Esophagus mucosa (tissue), 1 donor: ENCODE measurements at places on chromosomes 6 and 20.

GRCh38 chr20:62357681-62358080 lies 9.4 kb downstream of the LAMA5 start:
- ATAC-seq: no peak

DNA sequence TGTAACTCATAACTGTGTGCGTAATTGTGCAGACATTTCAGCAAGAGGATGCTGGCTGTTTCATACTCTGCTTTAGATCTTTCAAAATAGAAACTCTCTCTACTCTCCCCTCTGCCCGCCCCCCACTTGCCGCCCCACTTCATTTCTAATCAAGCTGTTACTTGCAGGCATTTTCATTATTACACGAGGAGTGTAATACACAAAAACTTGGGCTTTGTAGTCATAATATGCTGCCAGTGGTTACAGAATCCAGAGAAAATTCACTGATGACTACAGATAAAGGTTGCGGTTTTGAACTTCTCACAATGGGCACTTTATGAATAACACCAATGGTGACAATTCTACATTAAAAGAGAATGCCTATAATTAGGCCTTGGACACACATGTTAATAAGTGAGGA lies 194.0 kb upstream of the POU3F2 start:
- no peak for ATAC-seq

- ATAC-seq: no peak
Observed at GRCh38 chr20:23631981-23632710, 5.6 kb downstream of the CST3 start.

GRCh38 chr20:41738604-41739206 lies 120.5 kb upstream of the CHD6 start:
- peak; percentile 64 for ATAC-seq

DNA sequence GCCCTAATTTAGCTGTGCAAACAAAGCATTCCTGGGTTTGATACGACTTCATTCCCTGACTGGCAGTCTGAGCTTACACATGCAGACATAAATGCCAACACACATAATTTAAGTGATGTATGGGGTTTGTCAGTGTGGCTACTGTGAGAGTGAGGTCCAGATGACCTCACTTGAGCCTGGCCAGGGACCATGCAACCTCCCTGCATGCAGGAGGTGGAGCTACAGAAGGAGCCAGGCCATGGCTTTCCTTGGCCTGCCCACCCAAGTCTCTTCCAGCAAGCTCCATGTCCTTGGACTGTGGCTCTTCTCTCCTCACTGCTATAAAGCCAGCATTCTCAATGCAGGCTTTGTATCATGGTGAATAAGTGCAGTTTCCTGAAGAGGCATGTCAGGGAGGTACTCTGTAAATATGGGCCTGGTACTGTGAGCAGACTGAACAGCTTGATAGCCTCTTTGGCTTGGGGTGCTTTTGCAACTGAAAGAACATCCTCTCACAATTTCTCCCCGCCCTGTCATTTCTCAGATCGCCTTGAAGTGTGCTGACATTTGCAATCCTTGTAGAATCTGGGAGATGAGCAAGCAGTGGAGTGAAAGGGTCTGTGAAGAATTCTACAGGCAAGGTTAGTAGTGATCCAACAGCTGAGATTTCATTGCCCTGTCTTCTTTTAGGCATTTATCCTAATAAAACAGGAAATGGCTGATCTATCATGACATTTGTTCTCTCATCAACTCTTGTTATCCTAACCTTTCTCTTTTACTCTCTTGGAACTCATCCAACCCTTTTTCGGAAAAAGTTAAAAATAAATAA lies 69.2 kb downstream of the MTFR2 start:
- no peak for ATAC-seq

GRCh38 chr6:42222448-42222847 lies 4.8 kb upstream of the MRPS10 start:
- ATAC-seq: no peak

GRCh38 chr20:41671143-41671542 lies 53.0 kb upstream of the CHD6 start:
- ATAC-seq: no peak

DNA sequence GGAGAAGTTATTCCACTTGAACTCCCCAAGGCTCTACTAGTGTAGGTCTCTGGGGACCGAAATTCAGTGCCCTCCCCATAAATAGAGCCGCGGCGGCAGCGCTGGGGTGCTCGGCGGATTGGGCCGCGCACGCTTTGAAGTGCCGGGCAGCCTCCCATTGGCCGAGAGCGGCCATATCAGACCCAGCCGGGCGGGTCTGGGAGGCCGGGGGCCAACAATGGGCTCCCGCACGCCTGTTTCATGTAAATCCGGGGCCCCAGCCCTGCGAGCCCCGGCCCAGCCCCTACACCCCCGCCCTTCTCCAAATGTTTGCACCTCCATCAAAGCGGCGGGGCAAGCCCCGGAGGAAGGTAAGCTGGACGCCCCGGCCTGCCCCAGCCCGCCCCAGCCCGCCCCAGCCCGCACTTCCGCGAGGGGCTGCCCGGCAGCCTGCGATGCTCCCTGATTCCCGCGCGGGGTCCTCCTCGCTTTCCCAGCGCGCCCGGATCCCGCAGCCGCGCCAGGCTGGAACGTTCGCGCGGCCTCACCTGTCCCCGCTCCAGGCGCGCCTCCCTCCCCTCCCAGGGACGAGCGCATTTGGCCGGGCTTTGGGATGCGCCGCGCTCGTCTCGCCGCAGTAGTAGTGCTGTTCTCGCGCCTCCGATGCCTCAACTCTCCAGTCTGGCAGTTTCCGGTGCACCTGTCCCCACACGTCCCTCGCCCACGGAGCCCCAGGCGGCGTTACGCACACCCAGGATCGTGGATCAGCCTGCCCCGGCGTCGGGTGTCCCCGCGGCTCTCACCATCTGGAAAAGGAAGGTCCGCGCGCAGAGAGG lies at the start of gene TBXT:
Gene TBXT, minus strand, starts transcription at position 51 of the 815 bp plus-strand sequence. CDS start 260 bp downstream, outside the sequence.
- ATAC-seq: no peak

- ATAC-seq: no peak
Observed at GRCh38 chr6:54060286-54060685, 51.0 kb upstream of the MLIP start.

- no peak for ATAC-seq
Observed at GRCh38 chr6:132390017-132390416, 11.3 kb downstream of the MOXD1 start.

GRCh38 chr6:21095462-21095861 lies 498.1 kb upstream of the SOX4 start:
- ATAC-seq: no peak

- no peak for ATAC-seq
Observed at GRCh38 chr6:75530696-75531095, 37.1 kb upstream of the FILIP1 start.

- peak; percentile 65 for ATAC-seq
Observed at GRCh38 chr6:161919691-161920090, 645.8 kb upstream of the AGPAT4 start.

DNA sequence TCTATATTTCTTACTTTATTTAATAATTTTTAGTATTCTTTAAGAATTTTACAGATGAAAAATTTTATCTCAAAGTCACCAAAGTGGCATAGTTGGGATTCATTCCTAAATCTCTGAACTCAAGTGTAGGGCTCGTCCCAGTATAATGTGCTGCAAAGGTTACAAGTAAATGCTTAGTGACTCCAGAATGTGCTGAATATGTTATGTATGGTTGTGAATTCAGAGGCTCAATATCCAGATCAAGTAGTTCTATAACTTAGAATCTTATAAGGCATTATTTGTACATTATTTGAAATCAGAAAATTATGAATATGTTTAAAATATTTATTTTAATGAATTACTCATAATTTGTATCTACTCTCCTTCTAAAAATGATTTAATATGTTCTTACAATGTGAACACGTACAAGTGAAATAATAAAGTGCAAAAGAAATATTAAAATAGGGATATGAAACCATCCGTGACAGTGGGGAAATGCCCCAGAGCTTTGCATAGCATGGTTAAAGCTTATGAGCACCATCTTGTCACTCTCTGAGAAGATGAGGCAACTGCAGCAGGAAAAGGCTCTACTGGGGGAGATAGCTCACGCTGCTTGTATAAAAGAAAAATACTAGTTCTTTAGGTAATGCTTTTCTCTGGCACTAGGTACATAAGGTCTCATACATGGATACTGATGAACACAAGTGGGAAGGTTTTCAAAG lies 259.0 kb downstream of the FOXC1 start:
- ATAC-seq: no peak

- no peak for ATAC-seq
Observed at GRCh38 chr20:62549499-62550086, 73.8 kb upstream of the GATA5 start.

DNA sequence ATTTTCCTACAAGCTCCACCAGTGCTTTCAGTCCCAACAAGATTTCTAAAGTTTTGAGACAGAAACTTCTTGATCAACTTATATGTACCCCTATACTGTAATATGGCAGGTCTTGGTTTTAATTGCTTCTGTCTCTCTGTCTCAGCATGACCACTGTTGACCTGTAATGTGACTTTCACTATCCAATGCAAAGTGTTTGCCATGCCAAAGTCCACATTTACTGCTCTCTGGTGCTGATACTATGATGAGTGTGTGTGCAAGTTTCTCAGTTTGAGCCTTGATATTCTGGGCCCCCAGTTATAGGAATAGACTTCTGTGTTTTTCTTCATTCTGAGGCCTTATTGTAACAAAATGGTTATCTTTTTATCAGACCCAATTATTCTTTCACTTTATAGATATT lies 45.8 kb downstream of the OR2J2 start:
- ATAC-seq: no peak

DNA sequence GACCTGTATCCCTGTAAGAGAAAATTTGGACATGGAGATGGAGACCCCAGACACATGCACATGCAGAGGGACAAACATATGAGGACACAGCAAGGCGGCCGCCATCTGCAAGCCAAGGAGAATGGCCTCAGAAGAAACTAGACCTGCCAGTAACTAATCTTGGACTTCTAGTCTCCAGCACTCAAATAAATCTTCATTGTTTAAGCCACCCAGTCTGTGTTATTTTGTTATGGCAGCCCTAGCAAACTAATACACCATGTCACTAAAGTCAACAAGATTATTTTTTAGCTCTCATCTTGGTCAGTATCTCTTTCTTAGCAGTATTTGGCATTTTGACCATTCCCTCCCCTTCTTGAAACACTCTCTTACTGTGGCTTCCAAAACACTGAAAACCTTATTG lies 26.7 kb downstream of the LATS1 start:
- ATAC-seq: no peak

- no peak for ATAC-seq
Observed at GRCh38 chr6:35043381-35044130, 97.6 kb downstream of the TCP11 start.

DNA sequence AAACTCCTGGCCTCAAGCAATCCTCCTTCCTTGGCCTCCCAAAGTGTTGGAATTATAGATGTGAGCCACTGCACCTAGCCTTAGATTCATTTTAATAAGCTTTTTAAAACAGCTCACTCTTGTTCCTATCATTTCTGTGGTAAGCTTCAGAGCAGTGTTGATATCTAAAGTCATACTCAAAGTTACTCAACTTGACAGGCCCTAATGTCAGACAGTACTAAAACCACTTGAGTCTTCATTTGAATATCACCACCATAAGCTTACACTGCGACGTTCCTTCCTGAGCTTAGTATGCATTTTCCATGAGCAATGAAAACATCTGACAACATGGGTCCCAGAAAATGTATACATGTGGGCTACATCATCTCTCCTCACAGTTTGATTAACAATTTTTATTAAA lies 6.0 kb downstream of the FUCA2 start:
- no peak for ATAC-seq

GRCh38 chr6:20056350-20056992 lies 155.8 kb downstream of the MBOAT1 start:
- ATAC-seq: no peak

DNA sequence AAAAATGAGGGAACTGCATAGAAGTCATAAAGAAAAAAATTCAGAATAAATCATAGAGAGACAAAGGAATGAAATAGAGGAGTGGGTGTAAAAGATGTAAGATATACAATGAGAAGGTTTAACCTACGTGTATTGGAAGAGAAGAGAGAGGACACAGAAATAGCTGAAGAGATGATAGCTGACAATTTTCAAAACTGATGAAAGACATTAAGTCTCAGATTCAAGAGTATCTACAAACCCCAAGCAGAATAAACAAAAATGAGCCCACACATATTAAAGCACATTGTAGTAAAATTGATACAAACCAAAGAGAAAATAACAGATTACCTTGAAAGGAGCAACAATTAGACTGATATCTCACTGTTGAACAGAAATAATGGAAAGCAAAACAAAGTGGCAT lies 143.3 kb upstream of the PRND start:
- ATAC-seq: no peak
